ENCODE measurements at places on chromosomes 6 and 20.
A peak's percentile ranks its signal among the peaks of the same experiment; 100 is the strongest.

GRCh38 chr20:36941401-36941835 is 10.1 kb downstream of the SAMHD1 start:
- DNase-seq = no peak

- DNase-seq = no peak
Observed at GRCh38 chr6:137218473-137218916, 690 bp downstream of the IFNGR1 start.

DNA sequence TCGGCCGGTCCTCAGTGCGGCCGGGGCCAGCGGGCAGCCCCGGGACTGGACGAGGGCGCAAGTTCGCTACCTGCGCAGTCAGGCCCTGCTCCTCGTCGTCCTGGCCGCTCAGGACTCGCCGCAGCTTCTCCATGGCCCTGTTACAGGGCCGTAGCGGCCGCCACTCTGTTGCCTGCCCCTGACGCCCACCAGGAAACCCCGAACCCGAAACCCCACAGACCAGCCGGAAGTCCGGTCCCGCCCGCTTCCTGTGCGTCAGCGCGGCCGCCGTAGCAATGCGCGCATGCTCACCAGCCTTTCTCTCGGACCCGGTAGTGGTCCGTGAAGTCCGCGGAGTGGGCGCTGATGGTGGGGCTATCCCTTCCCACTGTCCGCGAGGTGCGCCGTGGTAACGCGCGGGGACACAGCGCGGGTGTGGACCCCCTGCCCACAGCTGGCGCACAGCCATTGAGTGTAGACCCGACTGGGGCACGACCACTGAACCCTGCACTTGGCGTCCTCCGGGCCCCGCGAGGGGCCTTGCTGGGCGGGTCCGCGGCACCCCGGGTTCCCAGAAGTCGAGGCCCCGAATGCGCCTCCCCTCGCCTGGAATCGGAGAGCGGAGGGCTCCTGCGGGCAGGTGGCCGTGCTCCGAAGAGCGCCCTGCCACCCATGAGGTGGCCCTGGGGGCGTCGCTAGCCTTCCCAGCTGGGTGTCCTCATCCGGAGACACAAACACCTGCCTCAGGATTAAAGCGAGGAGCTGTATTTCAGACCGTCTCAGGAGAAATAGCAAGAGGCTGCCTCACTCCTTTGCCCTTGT is at the start of gene SFT2D1:
Gene SFT2D1, minus strand, starts transcription at position 197 of the 801 bp plus-strand sequence. Its CDS starts 64 bp downstream, at position 133.
- peak; percentile 50 for DNase-seq

DNA sequence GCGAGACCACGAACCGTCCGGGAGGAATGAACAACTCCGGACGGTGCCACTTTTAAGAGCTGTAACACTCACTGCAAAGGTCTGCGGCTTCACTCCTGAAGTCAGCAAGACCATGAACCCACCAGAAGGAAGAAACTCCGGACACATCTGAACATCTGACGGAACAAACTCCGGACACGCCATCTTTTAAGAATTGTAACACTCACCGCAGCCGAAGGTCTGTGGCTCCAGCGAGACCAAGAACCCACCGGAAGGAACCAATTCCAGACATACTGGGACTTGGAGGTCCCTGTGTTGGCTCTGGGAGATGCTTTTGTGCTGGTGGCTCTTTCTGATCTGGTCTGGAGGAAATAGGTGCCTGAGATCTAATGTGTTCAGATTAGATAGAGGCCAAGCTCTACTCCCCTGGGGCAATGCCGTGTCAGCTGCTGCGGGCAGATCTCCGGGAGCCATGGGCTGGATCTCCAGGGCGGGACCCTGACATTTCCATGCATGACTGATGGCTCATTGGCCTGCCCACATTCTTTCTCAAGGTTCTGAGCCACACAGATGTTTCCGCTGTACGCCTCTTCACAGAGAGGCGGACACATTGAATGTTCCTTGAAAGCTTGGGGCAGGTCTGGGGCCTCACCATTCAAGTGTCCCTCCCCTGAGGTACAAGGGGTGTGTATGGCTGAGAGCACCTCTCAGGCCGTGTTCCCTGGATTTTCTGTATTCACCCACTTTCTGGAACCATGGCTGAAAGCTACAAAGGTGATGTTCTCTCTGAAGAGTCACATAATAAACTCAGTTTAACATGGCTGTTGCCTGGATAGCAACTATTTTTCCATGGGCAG is 29.3 kb downstream of the GMPR start:
- DNase-seq = no peak

DNA sequence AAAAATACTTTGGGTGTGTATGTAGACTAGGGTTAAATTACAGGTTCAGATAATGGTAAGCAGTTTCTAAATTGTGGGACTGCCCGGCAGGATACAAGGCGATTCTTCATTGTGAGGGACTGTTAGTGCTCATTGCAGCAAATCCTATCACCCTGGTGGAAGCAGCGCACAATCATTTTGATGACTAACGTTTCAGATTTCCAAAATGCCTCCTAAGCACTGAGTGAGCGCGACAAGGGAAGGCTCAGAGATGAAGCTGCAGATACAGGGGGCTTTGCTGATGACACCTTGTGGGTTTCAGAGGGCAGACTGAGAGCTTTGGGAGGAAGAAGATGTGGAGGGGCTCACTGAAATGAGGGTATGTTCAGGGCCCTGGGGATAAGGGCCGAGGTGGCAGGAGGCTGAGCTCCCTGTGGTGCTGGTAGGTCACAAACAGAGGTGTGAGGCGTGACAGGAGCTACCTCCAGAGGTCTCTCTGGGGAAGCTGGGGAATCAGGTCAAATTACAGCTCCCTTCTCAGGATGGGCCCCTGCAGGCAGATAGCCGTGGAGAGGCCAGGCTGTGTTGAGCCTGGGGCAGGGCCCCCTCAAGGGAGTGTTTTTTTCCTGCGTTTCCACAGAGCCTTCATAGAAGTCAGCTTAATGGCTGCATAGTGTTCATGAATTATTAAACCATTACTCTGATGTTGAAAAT is 84.5 kb upstream of the FYN start:
- DNase-seq = no peak

DNA sequence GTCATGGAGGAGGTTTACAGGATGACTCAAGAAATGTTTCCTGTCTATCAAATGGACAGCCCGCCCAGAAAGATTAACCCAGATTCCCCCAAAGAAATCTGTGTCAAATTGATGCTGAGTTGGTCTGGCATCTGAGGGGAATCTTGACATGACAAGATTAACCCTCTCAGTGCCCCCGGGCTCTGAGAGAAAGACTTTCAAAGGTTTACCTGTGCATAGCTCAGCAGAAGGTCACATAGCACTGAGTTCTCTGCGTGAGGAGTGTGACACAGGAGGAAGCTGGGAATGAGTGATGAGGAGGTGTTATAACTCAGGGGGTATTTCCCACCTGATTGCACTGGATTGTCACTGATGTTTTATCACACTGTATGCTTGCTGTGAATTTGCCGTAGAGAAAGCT is 601.2 kb downstream of the DHX35 start:
- DNase-seq = no peak

DNA sequence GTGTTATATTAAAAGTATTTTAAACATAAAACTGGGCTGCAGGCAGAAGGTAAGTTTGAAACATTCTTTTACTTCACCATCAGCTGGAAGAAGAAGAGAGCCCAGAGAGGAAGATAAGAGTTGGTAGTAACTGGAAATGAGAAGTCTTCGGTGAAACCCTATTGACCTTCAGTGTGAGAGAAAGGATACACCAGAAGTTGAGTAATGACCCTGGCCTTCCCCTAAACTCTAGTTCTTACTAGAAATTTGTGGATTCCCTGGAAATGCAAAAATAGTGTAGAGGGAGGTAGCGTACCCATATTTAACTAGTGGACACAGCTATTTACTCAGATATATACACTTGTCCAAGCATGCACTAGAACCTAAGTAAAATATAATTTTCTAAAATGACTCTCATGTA is 8.0 kb upstream of the EPM2A start:
- no peak for DNase-seq

DNA sequence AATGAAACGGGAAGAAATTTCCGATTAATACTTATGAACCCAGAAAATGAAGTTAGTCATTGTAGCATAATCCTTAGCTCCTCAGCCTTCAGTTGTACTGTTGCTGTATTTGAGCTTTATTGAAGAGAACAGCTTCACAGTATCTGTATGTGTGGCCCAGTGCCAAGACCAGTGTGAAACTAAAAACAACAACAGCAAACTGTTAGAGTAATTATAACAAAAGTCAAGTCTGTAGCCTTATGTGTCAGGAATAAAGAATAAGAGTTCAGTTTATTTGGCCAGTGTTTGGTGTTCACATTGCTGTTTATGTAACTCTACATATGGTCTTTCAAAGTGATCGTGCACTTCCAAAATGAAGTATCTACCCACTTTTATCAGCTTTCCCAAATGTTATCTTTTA is 70.9 kb downstream of the ARID1B start:
- no peak for DNase-seq

DNA sequence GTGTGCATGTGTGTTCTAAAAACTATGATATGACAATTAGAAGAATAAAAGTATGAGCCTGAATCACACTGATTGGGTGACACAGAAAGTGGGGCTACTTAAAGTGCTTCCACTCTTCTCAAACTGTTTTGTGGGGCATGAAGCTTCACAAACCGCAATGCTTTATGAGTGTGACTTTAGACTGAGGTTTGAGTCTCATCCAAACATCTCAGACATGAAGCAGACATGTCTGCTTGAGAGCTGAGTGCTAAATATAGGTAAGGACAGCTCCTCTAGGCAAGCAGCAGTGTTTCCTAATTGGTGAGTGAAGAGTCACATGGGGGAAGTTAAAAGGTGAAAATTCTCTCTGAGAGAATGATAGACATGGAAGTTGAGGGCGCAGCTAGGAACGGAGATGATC is 726.9 kb upstream of the CITED2 start:
- DNase-seq = no peak

DNA sequence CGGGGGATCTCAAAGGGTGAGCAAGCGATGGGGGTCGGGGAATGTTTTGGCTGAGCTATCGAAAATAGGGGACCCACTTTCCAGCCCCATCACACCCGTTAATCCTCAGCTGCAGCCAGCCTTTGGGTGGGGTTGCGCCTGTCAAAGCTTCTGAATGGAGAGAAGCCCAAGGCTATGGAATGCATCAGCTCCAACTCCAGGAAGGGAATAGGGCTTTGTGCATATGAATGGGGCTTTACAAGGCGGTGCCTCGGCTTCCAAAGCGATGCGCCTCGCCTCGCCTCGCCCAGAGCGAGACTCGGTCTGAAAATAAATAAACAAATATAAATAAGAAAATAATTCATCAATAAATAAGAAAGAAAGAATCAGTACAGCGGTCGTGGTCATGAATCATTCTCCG is 751.4 kb upstream of the DEFB115 start:
- no peak for DNase-seq

DNA sequence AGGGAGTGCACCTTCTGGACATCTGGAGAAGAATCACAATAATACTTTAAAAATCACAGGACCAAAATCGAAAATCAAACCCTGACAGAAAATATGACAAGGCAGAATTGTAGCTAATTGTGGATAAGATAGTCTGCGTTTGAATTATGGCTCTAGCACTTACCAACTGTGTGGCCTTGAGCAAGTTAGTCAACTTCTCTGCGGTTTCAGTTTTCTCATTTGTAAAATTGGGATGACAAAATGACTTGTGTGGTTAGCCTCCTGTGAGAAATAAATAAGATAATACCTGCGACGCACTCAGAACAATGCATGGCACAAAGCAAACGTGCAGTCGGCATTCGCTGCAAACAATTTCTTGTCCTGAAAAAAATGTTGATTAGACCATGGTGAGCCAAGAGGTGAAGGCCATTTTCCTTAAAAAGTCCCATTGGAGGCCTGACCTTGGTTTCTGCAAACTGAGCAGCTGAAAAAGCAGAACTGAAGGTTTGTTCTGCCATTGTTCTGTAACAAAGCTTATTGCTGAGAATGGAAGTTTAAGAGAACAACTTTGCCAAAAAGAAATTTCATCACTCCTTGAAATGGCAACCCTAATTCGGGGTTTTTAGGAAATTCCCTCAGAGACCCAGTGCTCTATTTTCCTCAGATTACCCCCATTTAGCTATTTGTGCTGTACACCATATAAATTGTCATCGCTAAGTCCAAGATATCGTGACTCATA is 266.3 kb downstream of the ERMARD start:
- DNase-seq = no peak

GRCh38 chr6:24574809-24575208 is 71.2 kb downstream of the KIAA0319 start:
- no peak for DNase-seq

DNA sequence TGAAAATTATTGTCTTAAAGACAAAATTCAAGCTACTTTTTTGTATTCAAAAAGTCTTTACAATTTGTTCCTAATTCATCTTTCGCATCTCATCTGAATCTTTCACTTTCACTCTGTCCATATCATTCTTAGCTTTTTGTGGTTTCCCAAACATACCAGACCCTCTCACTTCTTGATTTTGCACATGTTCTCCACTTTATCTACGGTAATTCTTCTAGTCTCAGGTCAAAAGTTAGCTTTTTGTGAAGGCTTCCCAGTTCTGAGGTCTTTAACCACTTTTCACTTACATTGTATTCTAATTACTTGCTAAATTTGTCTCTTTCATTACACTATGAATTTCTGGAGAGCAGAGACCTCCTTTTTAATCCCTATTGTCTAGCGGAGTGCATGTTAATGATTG is 34.6 kb upstream of the EPHA7 start:
- DNase-seq = no peak

DNA sequence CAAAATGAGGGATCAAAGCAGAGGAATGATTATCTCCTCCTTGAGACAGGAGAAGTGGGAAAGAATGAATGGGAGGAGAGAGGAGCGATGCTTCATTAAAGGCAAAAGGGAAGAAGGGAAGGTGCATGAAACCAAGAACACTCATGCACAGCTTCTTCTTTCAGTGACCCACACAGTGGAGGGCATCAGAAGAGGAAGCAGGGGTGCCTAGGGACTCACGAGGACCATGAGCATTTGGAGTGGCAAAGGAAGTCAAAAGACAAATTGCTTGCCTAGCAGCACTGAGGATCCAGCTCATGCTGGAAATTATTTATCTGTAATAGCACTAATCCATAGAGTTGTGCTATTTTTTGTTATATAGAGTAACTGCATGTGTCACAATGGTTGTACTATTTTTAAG is 66.1 kb downstream of the SMLR1 start:
- no peak for DNase-seq

DNA sequence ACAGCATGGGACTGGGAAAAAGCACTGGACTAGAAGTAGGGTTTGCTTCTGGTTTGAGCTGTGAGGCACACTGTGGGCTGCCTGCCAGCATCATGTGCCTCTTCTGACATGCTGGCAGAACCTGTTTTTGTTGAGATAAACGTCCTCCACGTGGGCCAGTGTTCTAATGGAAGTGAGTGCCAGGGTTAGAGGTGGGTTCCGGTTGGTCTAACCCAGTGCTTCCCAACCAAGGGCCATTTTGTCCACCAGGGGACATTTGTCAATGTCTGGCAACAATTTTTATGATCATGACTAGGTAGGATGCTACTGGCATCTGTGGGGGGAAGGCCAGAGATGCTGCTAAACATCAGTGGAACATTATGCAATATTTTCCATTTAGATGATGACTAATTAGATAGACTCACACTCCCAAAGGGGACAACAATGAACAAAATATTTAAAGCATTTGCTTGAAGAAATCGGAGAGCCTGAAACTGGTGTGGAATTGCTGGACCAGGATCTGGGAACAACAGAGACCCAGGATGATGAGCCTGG is 7.8 kb upstream of the APMAP start:
- no peak for DNase-seq

Data from stimulated activated CD8-positive, alpha-beta memory T cell treated with anti-CD3 and anti-CD28 coated beads, Interleukin-15, amount 100 ng/mL, for 1 hour (primary cell).